Neuronal stem cell (in vitro differentiated cells): ENCODE measurements at places on chromosomes 5 and 9.

DNA sequence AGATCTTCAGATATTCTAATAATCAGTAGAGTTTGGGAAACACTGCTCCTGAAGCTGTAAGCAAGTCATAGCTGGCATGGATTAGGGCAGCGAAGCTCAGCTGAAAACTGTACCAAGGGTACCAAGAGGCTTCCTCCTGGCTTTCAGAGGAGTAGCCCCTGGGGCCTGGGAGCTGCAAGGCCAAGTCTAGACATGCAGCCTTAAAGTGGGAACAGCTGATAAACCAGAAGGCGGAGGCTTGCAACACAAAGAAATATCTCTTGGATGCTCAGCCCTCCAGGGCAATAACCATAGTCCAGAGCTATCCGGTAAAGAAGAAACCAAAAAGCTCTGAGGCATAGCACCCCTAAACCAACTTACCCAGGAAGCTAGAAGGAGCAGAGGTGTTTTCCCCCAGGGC lies 51.5 kb downstream of the MRPS30 start:
- no peaks in the 10 kb centered on the region for H3K27me3 ChIP-seq
- no peak overlapping the region for H3K27ac ChIP-seq
- no peak overlapping the region for H3K4me3 ChIP-seq

DNA sequence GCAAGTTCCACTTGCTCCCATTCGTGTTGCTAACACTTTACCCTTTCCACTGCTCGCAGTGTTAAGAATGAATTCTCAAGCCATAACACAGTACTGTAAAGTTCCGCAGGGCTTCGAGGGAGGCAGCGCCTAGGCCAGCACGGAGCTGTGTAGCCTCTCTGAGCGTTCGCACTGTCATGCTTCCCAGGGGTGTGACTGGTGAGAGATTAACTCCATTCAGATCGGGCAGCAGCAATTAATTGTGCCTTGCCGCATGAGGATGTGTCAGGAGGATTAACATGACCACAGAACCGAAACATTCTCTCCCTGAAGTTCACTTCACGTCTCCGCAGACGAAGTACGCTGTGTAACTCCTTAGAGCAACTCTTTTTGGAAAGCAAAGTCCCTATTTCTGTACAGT lies 23.2 kb downstream of the ZBTB34 start:
- H3K36me3 ChIP-seq, result peaks cover 14% of the 10 kb centered on the region
- no peak overlapping the region for H3K4me3 ChIP-seq
- H3K27ac ChIP-seq, result no peak overlapping the region
- no peaks in the 10 kb centered on the region for H3K27me3 ChIP-seq
- DNase-seq, result peak; percentile 11
- no peaks in the 10 kb centered on the region for H3K4me1 ChIP-seq

DNA sequence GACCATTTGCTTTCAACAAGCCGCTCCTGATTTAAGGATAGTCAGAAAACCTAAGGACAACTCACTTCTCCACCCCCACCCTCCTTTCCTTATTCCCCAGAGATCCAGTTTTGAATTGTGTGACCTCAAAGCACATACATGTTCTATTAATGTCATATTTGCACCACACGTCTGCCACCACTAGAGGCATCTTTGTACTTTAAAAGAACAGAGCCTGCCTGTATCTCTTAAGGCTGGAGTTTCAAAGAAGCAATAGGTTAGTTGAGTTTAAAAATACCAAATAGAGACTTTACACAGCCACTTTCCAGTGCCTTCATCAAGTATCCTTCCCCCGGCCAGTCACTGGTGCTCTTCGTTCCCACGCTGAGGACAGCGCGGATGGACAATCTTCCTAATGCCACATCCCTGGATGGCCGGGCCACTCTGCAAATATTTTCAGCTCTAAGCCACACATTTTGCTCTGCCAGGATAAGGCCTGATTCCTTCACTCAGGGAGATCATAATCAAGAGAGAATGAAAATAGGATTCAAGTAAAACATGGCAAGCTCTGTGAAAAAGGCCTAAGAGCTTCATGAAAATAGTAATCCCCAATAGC lies 146.3 kb downstream of the SNCAIP start:
- DNase-seq, result no peak
- no peaks in the 10 kb centered on the region for H3K27me3 ChIP-seq
- H3K4me3 ChIP-seq, result no peak overlapping the region
- no peak overlapping the region for H3K27ac ChIP-seq

GRCh38 chr5:125005266-125005665 lies 258.8 kb upstream of the ZNF608 start:
- no peaks in the 10 kb centered on the region for H3K36me3 ChIP-seq
- H3K4me3 ChIP-seq, result no peak overlapping the region
- no peaks in the 10 kb centered on the region for H3K27me3 ChIP-seq
- peaks cover 50% of the 10 kb centered on the region for H3K4me1 ChIP-seq

GRCh38 chr5:73338256-73339050 lies 110.1 kb downstream of the FOXD1 start:
- H3K4me3 ChIP-seq, result no peak overlapping the region
- H3K36me3 ChIP-seq, result no peaks in the 10 kb centered on the region
- peaks cover 21% of the 10 kb centered on the region for H3K27me3 ChIP-seq
- H3K4me1 ChIP-seq, result peaks cover 13% of the 10 kb centered on the region
